ENCODE measurements at places on chromosomes 3 and 15.

- no peak for DNase-seq
Observed at GRCh38 chr3:184524981-184525336, 36.6 kb upstream of the EPHB3 start.

DNA sequence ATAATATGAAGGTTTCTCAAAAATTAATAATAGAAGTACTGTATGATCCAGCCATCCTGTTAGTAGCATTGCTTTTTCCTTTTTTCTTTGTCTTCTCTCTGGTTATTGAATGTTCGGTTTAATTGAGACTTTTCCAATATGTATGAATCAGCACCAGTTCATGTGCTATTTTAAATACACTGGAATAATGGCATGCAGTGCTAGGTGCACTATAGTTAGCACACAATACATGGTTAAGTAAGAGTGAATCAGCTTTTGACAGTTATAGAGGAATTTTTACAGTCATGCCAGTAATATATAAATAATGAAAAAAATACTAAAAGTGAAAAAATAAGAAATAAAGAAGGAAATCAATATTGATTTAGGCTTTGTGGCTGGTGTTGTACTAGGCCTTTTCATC, 113.8 kb upstream of the STRIT1 start:
- DNase-seq: no peak

DNA sequence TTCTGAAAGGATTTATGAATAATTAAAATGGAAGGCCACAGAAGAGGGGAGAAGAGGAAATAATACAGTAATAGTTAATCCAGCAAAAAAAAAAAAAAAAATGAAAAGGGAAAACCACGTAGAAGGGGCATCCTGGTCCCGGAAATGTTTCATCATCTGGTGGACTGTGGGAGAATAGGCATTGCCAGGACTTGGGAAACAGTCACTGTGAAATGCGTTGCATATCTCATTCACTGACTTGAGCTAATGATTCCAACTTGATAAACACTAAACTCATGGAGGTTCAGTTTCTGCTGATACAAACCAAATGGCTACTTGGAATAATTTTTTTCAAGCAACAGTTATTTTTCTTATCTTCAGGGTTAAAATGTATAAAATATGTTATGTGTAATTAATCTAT, 3.2 kb downstream of the XCR1 start:
- no peak for DNase-seq

DNA sequence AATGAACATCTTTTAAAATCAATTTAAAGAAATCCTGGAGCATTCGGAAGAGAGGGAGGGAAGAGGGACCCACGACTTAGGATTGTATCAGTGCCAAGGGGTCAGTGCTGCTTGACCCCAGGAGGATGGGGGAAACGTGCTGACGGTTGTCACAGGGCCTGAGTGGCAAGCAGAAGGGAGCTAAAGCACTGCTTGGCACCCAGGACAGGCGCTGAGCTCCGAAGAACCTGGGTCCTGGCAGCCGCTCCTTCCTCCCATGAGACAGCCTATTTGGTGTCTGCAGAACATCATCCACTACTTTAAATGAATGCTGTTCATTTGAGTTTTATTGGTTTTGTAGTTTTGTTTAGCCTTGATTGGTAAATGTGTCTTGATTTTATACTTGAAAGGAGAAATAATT, 54.5 kb downstream of the RGMA start:
- DNase-seq: no peak

- no peak for DNase-seq
Observed at GRCh38 chr15:80885016-80885579, 104.5 kb downstream of the MESD start.

DNA sequence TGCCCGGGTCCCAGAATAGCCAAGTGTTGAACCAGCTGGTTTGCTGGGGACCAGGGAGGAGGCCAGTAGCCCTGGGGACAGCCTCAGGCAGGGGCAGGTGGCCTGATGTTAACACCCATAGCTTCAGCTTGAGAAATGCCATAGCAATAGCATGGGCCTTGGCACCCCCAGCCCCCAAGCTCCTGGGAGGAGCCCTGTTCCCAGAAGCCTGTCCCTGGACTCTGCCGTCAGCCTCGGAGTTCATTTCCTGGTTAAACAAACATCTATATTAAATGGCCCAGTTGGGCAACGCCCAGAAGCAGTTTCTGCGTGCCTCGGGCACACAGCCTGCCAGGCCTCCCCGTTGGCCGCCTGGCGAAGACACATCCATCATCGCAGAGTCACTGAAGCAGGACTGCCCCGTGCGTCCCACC, 58.2 kb downstream of the FGD5 start:
- DNase-seq: peak; percentile 34

- peak; percentile 57 for DNase-seq
Observed at GRCh38 chr15:60396958-60397771, 621 bp downstream of the ANXA2 start.

- DNase-seq: no peak
Observed at GRCh38 chr15:85534031-85534430, 153.6 kb downstream of the AKAP13 start.

- DNase-seq: no peak
Observed at GRCh38 chr3:141395005-141395589, 26.8 kb downstream of the ZBTB38 start.

DNA sequence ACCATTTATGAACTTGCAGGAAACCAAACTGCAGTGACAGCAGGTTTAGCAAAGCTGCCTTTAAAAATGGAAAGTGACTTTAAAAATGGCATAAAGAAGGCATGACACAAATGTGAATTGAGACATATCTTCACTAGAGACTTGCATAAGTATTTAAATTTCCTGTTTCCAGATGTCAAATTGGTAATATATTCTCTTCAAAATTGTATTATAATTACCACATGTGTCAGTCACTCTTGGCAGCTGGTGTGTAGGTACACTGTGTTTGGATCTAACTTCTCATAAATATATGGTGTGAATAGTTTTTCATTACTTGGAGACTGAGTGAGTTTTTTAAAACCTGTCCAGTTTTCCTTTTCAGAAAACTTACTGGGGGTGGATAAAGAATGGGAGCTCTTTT, 636.2 kb upstream of the SGO1 start:
- no peak for DNase-seq

- no peak for DNase-seq
Observed at GRCh38 chr3:193865896-193866480, 270.0 kb upstream of the HES1 start.

DNA sequence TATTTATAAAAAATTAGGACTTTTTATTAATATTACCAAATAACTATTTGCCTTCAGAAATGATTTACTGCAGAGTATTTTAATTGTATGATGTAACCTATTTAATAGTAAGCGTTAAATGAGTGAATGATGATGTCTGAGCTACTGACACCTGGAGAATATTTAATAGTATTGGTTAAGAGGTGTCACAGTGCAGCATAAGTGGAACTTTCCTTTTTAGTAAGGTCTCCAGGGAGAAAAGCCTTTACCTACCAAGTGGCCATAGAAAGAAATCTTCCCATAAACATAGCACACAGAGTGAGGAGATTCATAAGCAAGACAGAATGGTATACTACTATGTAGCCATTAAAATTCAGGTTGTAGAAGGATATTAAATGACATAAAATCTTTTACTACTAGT, 441.7 kb downstream of the TBL1XR1 start:
- DNase-seq: no peak

DNA sequence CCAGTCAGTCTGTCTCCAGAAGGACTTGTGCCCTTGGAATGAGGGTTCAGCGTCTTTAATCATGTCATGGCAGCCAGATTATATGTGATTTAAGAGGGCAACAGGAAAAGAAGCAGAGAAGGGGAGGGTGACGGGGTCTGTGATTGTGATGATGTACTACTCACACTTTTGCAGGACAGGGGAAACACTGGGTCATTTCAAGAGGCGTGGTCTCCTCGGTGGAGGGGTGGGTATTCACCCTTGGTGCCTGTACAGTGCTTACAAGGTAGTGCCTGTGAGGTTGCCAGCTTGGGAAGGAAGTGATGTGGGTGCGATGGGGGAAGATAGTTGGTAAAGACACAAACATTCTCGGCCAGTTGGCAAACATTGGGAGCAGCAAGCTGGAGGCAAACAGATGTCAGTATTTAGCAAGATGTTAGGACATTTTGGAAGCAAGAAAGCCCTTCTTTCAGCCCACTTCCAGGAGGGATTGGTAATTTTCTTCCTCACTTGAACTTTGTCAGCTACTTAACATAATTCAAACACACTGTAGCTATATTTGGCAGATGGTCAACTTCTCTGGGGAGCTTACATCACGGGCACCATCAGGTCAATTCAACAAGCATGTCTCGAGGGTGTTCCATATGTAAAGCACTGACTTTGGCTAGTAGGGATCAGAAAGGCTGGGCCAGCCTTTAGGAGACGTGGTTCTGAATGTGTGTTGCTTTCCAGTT, 71.4 kb upstream of the ROPN1 start:
- no peak for DNase-seq

DNA sequence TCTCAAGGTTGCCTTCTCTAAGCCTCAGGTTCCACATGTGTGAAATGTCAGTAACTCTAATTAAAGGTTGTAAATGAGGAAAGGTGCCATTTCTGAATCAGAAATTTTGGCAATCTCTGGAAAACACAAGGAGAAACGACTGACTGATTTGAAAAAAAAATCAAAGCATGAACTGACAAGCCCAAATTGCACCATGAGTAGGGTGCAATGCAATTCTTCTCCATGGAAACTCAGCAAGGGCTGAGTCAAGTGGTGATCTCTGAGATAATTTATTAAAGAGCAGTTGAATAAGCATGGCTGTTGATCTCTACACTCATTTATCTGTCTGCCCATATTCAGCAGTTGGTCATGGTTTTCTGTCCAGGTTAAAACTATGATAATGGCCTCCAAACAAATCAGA, 201.6 kb upstream of the CMC1 start:
- DNase-seq: no peak

- DNase-seq: no peak
Observed at GRCh38 chr3:1037631-1038030, 55.2 kb upstream of the CNTN6 start.

GRCh38 chr3:126649556-126650092, 5.3 kb downstream of the TXNRD3 start:
- no peak for DNase-seq
